ENCODE measurements at places on chromosomes 5 and 9.

GRCh38 chr5:34941936-34942335 is 12.6 kb downstream of the DNAJC21 start:
- DNase-seq, result no peak

DNA sequence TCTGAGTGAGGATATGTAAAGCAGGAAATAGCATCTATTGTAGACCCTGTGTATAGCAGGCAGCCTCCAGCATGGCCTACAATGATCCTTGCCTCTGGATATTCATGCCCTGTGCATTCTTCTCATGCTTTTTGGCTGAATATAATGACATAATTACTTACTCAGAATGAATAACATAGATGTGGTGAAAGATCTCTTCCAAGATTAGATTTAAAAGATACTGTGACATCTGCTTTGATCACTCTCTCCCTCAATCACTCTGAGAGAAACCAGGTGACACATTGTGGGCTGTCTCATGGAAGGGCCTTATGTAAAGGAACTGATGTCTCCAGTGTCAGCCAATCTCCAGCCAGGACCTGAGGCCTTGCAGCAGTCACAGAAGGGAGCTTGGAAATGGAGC is 376.7 kb downstream of the DNAH5 start:
- DNase-seq, result no peak

GRCh38 chr5:9151684-9152427 is 394.0 kb downstream of the SEMA5A start:
- no peak for DNase-seq

DNA sequence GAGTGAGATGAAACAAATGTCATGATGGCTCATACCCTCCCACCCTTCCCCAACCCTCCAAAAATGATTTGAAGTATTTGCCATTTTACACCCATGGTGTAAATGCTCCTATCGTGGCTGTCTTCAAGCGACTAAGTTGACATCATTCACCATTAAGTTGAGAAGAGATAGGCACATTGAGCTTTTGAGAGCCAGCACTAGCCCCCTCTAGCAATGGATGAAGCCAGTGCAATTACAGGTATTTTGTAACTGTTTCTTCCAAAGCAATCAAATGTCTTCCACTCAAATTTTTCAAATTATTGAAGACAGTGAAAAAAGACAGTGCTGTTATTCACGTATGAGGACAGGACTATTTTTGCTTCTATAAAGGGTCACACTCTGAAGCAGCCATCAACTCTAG is 371.5 kb upstream of the KLF4 start:
- no peak for DNase-seq

DNA sequence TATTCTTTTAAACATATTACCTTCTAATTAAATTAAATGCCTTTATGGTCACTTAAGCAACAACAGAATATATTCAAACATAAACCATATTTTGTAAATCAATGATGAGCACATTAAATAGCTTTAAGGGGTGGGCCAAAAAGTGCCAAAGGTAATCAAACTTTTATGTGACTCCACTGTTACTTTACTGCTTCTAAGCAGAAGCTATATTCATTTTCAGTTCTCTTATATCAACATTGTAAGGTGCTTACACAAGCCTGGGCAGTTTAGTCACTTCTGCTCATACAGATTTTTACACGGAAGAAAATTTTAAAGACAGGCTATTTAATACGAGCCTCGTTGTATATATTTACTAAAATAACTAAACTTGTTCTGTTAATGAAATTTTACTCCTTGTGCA is 29.9 kb downstream of the RFX3 start:
- DNase-seq, result no peak

GRCh38 chr5:56279979-56280378 is 46.8 kb upstream of the ANKRD55 start:
- DNase-seq, result no peak

Data from activated CD4-positive, alpha-beta memory T cell treated with anti-CD3 and anti-CD28 coated beads, Interleukin-2, amount 10 ng/mL, durations not matched to agents 7 days and 5 days (primary cell).